Fibroblast of upper back skin (primary cell): ENCODE measurements at places on chromosomes 2 and 18.

DNA sequence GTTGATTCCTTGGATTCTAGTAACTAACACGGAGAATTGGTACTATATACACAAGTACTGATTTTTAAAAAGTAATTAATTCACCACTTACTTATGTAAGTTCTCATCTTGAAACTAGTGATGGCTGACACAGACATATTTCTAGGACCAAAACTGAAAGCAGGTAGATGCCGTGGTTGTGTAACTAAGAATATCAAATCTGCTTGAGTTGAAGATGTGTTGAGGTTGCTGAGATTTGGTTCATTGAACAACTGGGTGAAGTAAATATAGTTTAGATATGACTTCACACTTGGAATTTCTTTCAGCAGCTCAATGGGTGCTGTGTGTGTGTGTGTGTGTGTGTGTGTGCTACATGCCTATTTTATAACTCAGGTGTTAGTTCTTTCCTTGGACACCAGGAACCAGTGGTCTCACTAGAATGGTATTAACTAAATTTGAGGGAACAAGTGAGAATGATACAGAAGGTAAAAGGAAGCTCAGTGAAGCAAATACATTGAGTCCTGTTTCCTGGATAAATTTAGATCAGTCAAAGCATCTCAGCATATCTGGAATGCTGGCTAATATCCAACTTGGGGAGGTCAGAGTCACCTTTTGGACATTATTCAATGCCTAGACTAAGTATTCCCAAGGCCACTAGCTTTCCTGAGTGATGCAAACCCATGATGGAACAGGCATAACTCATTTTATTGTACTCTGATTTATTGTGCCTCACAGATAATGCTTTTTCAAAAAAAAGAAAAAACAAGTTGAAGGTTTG, 110.7 kb upstream of the ZEB2 start:
- DNase-seq: peak; percentile 63

GRCh38 chr2:10080536-10081304, 509 bp upstream of the CYS1 start:
- DNase-seq: peak; percentile 16

GRCh38 chr2:149873936-149874335, 286.4 kb upstream of the MMADHC start:
- peak; percentile 37 for DNase-seq

- no peak for DNase-seq
Observed at GRCh38 chr18:68462148-68462547, 252.8 kb downstream of the TMX3 start.

DNA sequence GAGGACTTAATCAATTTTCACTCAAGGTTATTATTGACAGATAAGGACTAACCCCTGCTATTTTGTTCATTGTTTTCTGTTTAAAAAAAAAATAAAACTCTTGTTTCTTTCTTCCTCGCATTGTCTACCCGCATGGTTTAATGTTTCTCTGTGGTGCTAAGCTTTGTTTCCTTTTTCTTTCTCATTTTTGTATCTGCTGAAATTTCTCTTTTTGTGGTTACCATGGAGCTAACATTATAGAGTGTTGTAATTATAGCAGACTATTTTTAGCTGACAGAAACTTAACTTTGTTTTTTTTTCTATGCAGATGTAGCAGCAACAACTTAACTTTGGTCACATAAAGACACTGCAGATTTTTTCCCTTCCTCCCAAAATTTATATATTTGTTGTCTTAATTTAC, 43.1 kb upstream of the CHN1 start:
- DNase-seq: no peak

- DNase-seq: no peak
Observed at GRCh38 chr2:127196998-127197397, 23.1 kb downstream of the CYP27C1 start.

DNA sequence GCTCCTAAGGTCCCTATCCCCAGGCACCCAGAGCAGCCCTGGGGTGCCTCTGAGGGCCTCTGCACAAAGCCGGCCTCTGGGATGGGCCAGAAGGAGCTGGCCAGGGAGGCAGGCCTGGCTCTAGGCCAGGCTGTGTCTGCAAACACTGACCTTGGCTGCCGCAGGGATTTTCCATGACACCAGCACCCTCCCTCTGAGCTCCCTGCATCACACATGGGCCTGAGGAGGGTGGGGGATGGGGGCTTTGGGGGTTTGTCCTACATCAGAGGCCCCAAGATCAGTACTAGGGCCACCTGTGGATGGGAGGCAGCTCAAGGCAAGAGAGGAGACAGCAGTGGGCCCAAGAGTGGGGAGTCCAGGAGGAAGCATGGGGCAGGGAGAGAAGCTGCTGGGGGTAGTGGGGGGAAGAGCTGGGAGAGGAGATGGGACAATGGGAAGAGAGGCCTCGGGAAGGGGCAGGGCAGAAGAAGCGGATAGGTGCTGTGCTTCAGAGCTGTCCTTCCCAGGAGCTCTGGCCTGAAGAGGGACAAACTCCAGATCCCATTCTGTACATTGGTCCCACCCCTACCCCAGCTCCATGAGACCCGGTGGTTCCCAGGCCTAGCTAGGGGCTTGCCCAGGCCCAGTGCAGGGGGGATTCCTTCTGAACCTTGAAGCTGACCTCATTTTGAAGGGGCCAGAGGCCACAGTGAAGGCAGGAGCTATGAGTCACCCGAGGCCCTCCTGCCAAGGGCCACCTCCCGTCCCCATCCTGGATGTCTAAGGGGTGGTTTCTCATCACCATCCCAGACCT, 28.0 kb downstream of the KCNK3 start:
- peak; percentile 66 for DNase-seq

GRCh38 chr2:136116151-136116812, 1.7 kb downstream of the CXCR4 start:
- no peak for DNase-seq

DNA sequence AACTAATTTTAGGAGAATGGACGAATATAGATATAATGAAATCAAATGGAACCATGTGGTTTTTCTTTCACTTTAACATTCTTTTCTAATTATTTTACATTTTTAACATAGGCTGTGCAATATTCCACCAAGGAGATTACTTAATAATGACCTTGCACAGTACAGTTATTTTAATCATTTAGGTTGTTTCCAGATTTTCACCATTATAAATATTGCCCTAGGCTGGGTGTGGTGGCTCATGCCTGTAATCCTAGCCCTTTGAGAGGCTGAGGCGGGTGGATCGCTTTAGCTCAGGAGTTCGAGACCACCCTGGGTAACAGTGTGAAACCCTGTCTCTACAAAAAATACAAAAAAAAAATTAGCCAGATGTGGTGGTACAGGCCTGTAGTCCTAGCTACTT, 14.5 kb upstream of the DRC1 start:
- no peak for DNase-seq

- DNase-seq: peak; percentile 71
Observed at GRCh38 chr2:181774685-181775084, 94.4 kb upstream of the NEUROD1 start.

DNA sequence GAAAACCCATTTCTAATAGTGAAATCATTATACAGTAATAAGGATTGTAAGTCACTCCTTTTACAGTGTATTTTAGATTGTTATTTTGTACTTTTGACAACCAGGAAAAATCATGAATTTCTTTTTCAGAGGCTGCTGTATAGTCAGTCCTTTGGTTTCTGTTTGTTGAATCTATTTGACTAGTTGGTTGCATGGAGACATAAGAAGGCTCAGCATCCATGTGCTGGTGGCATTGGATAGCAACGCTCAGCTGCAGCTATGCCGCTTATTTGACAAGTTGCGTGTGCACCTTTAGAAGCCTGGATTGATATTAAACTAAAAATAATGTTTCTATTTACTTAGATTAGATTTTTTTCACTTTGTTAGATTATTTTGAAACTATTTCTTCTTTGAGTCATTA, 254.1 kb upstream of the SYT4 start:
- DNase-seq: no peak

- DNase-seq: no peak
Observed at GRCh38 chr2:202344178-202344577, 31.9 kb upstream of the BMPR2 start.

GRCh38 chr2:60459851-60460250, 93.6 kb downstream of the BCL11A start:
- no peak for DNase-seq

DNA sequence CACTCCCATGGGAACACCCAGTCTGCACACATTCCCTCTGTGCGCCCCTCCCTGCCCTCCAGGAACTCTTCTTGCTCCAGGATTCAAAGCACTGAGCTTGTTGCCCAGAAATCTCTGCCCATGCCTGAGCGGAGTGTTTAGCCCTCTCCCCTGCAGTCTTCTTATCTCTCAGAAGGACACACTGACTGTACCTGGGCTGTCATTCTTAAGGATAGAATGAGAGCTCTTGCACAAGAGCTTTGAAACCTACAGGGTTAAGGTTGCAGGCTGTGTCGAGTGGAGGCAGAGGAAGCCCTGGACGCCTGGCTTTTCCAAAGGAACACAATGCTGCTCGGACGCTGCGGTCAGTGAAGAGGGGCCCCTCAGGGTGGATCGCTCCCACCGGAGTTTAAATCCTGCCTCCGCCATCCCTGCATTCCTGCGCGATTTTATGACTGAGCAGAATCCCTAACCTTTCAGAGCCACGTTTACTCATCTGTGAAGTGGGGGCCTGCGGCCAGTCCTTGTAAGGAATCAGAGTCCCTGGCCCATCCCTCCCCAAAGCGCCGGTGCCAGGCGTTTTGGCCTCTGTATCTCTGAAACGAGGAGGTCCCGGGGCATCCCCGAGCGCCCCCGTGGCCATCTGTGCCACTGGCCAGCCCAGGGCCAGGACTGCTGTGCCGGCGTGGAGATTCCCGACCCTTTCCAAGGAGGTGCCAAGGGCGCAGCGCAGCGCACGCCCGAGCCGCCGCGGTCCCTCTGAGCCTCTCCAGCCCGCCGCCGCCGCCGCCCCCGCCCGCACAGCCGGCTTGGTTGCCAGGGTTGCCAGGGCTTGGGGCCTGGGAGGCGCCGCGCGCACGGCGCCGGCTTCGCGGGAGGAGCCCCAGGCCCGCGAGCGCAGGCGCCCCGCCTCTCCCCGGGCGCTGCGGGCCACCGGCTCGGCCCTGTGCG, 58.9 kb downstream of the FAM168B start:
- DNase-seq: peak; percentile 24

GRCh38 chr2:219395609-219396008, 7.9 kb upstream of the DNPEP start:
- no peak for DNase-seq

DNA sequence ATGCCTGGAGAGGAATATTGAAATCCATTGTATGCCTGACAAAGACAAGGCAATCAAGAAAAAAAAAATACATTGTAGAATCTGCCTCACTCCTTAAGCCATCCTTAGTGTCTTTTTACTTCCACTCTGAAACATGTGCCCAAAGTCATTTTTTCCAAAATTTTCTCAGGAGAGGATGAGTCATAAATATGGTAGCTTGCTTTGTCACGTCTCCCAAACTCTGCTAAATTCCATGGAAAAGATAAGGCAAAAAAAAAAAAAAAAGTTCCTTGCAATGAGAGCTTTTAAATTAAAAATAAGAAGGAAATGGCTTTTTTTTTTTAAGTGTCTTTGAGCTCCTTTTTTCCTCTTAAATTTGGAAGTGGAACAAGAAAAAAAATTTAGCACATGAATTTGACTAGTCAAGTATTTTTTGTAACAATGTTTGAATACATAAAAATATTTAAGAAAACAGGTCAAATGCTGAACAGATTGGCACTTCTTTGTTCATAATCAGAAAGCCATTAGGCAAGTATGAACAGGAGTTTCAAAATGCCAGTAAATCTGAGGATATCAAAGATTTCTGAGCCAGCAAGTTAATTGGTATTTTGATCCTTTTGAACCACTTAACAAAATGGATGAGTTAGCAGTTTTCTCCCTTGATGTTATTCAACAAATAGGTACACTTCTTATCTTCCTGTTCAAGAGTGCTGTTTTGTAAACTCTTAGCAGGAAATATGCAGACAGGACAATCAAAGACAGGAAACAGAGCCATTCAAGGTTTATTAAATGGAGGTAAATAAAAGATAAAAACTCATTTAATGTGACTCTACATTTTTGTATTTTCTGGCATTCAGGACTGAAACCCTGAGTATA, 247.3 kb upstream of the SP5 start:
- peak; percentile 22 for DNase-seq

GRCh38 chr2:205189301-205189700, 493.0 kb upstream of the NRP2 start:
- no peak for DNase-seq

- DNase-seq: no peak
Observed at GRCh38 chr2:44902217-44903137, 39.0 kb upstream of the SIX3 start.

DNA sequence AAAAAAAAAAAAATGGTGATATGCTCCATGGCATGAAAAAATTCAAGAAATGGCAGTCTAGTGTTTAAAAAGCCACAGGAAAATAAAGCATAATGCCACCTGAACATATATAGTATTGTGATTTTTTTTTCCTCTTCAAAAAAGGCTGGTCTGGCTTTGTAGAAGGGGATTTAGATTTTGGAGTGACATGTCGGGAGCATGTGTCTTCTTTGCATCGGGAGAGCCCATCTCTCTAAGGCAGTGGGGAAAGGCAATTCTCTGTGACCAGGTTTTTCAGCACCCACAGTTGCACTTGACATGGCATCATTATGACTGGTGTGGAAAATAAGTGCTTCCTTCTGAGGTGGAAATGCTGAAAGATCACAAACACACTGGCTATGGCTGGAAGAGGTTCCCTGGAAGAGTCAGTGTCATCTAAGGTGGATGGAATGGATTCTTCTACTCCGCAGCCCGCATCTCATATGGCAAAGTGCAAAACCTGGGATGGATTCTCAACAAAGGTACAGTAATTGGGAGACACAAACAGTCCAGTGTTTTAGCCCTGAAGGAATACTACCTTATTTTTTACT, 172.5 kb downstream of the AGAP1 start:
- DNase-seq: peak; percentile 84

- peak; percentile 56 for DNase-seq
Observed at GRCh38 chr2:69381337-69381737, 5.7 kb downstream of the GFPT1 start.

GRCh38 chr2:172555272-172555521, 693 bp upstream of the PDK1 start:
- DNase-seq: no peak

- no peak for DNase-seq
Observed at GRCh38 chr2:8595811-8596600, 85.8 kb upstream of the ID2 start.

GRCh38 chr18:78873926-78874500, 105.6 kb upstream of the SALL3 start:
- DNase-seq: peak; percentile 83

DNA sequence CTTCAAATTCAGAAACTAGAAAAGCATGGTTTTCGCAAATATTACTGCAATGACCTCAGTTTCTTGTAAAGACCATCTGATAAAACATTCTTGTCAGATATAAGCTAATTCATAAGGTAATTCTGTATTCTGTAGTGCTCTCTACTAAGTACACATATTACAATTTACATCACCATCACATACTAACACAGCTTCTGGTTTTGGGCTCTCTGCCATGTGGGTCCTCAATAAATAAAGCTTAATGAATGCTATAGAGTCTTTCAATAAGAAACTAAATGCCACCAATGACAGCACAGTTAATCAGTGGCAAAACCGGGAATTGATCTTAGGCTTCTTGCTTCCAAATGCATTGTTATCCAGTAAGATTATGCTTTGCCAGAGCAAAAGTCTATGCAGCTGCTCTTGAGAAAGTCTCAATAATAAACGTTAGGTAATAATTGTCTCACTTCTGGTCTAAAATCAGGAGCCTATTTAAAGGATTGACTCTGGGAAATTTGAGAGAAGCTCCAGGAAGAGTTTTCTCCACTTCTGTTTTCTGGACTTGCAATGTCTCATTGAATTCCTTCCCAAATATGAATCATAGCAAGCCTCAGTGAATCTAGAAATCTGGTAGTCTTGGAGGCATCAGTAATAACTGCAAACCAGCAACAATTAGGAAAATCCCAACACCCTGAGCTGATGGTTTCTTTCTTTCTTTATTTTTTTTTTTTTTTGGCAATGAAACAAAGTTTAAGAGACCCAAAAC, 67.9 kb upstream of the RAPGEF4 start:
- peak; percentile 57 for DNase-seq
